Stimulated activated CD8-positive, alpha-beta memory T cell treated with anti-CD3 and anti-CD28 coated beads, Interleukin-7, amount 100 ng/mL, for 24 hours (primary cell): ENCODE measurements at places on chromosomes 1 and 21.

- DNase-seq, result no peak
Measured at GRCh38 chr1:25204797-25205480, 27.4 kb downstream of the SYF2 start.

GRCh38 chr21:40853956-40854688, 7.2 kb upstream of the DSCAM start:
- DNase-seq, result no peak

DNA sequence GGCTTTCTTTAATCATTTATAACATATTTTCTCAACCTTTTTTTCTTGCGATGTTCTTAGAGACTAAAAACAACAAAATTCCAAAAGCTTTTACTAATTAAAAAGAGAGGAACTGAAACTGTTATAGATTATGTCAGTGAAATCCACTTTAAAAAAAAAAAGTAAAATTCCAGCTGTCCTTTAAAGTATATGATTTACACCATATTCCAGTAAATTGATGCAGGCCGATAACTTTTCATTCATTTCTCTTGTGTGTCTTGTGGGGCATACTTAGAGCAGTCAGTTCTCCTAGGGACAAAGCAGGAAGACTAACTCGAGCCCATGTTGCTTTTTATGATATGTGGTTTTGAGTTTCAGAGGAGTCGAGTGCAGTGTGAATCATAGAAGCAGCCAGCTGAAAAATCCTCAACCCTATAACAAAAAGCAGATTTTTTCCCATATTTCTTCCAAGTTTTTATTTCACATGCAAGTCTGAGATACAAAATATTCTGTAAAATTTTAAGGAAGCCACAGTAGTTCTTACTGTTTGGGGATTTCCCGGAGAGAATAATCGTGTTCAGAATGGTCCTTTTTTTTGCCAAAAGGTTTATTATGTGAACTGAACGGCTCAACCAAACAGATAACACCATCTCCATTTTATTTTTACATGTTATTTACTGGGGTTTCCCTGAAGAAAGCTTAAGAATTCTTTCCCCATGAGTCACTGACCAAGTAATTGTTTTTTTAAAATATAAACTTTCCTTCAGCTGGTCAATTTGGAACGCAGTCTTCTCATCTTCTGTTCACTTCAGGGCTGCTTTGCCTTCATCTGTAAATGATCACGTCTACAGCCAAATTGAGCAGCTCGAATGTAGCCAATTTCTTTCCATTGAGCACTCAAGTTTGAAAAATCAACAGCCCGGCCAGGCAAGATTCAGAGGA, 77.0 kb upstream of the C1orf105 start:
- no peak for DNase-seq

DNA sequence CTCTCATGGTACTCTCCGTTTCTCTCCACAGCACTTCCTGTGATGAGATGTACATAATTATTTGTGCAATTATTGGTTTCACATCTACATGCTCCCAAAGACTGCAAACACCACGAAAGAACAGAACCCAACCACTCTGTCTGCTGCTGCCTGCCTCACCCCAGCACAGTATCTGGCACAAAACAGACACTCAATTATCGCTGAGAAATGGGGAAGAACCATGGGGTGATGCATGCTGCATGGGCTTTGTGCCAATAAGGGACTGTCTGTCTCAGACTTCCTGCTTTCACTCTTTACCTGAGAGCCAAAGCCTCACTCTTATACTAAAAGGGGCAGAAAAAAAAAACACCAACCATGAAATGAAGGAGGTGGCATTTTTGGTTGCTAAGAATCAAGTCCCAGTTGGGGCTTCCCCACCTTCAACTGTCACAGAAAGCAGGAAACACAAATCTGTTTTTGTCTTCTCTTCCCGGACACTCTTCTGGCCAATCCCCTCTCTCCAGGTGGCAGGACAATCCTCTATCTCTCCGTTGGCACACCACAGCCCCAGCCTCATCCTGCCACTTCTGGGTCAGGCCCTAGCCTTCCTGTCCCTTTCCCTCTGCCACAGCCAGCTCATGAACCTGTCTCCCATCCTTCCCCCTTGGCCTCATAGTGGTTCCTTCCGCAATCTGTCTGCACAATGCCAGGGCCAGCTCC, 82.0 kb downstream of the TGFBR3 start:
- peak; percentile 30 for DNase-seq
